Activated B cell treated with CpG ODN at 0.5 μM for 24 hours (primary cell): ENCODE measurements at places on chromosomes 12 and 14. TPM values are rescaled to one million over a fixed set of nuclear protein-coding genes. Genes with fewer than 3 reads are reported as not detected.

The SLC25A21 gene
- total RNA-seq, result not detected in 2 replicates

The C1S gene
- total RNA-seq, result 0.71 and 1.6 TPM in 2 replicates

GRCh38 chr12:96063046-96063445 is 27.7 kb upstream of the LTA4H start:
- DNase-seq, result no peak

The ZDHHC22 gene
- total RNA-seq, result not detected in 2 replicates

The FOXN4 gene
- not detected in 2 replicates for total RNA-seq

DNA sequence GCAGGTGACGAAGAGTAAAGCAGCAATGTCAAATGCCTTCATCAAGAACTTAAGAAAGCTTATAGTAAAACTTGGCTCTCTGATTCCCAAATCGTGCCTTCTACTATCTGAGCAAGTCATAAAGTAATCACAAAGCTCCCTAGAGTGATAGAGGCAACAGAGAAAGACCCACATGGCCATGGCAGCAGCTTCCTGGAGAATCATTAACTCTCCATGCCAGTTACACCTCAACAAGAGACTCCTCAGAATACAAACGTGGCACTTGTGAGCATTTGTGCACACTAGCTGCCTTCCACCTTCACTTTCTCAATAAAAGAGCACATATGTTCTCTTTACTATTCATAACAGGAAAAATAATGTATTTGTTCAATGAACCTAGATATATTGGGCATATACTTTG is 48.0 kb downstream of the PLCZ1 start:
- no peak for DNase-seq

GRCh38 chr14:90137807-90138206 is 76.0 kb downstream of the KCNK13 start:
- no peak for DNase-seq

- DNase-seq, result no peak
Measured at GRCh38 chr12:76031081-76031413, 529 bp downstream of the PHLDA1 start.

The KLRC3 gene
- total RNA-seq, result not detected in 2 replicates

DNA sequence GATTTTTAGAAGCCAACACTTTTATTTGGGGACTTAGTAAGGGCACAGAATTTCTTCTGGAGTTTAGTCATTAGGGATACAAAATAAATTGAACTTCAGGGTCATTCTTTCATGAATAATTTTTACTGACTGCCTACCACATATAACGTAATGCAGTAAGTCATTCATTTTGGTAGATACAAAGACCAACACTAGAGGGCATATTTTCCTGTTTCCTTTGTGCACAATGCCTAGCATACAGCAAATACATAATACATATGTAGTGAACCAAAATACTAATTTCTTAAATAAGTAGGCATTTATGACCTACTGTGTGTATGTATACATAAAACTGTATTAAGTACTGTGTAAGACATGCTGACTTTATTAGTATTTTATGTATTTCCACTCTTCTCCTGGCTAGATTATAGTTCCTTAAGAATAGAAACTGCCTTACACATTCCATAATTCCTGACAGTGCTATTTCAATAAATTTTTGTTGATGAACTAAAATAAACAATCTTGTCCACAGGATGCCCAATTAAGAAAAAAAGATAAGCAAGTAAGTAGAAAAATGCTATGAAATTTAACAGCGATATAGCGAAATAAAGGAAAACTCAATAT is 47.9 kb downstream of the PPP1R12A start:
- DNase-seq, result no peak

GRCh38 chr12:106274575-106275121 is 26.8 kb upstream of the CKAP4 start:
- no peak for DNase-seq

GRCh38 chr12:101173197-101173749 is 36.8 kb downstream of the SLC5A8 start:
- DNase-seq, result no peak

GRCh38 chr14:52351233-52352060 is 37.3 kb downstream of the PTGER2 start:
- no peak for DNase-seq

The SLC17A8 gene
- total RNA-seq, result not detected in 2 replicates

- DNase-seq, result no peak
Measured at GRCh38 chr12:12901158-12901791, 9.9 kb downstream of the GPRC5A start.

The RILPL2 gene
- total RNA-seq, result 11.2 and 12.2 TPM in 2 replicates

The POTEM gene
- total RNA-seq, result 0.16 TPM in 1 of 2 replicates, not detected in the other

- DNase-seq, result no peak
Measured at GRCh38 chr14:57732463-57733285, 133.2 kb downstream of the SLC35F4 start.

The TRPV4 gene
- not detected in 2 replicates for total RNA-seq

The ALDH2 gene
- total RNA-seq, result 36.0 and 37.4 TPM in 2 replicates

DNA sequence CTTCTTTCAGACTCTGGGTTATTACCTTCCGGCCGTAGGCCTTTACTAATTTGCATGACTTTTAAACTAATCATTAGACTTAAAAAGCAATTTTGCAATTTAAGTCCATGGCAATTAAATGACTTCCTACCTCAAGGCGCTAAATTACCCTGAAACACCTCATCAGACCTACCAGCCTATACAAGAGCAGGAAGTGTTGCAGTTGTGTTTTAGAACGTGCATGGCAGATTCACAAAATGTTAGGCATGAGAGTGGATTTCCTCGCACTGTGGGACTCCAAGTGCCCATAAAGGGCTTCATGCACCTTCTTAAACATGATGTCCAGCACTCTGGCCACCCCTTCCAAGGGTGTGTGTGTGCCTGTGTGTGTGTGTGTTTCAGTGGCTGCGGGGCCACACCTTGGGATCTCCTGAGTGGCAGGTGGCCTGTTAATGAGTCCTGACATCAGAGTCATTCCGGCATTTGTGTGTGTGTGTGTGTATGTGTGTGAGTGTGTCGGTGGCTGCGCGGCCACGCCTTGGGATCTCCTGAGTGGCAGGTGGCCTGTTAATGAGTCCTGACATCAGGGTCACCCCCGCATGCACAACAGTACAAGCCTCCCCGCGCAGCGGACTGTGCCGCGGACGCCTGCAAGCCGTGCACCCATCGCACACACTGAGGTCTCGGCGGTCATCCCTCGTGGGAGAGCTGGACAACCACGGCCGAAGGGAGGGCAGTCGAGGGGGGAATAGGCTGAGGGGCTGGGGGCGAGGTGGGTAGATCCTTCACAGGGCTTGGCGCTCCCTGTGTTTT is 900 bp downstream of the C2CD5 start:
- DNase-seq, result peak; percentile 49

The SMCO2 gene
- not detected in 2 replicates for total RNA-seq

GRCh38 chr12:107091989-107092641 is 1.2 kb downstream of the CRY1 start:
- no peak for DNase-seq

- no peak for DNase-seq
Measured at GRCh38 chr12:23950210-23950774, 822 bp upstream of the SOX5 start.

DNA sequence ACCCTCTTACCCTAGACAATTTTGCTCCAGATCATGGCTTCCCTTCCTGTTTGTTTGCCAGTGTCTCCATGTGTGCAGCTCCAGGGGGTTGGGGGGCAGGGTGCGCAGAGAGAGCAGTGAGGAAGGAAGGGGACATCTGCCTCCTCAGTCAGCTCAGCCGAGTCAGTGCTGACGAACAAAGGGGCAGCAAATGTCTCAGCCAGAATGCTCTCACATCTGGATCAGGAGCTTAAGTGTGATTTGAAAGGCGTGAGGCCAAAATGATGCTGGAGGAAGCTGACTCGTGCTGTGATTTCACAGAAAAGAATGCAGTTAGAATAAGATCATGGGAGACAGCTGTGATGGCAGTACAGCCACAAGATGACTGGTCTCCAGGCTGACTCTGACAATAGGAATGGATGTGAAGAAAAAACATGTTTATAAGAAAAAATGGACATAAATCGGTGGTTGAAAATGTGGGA is 27.1 kb upstream of the CDK17 start:
- DNase-seq, result no peak

DNA sequence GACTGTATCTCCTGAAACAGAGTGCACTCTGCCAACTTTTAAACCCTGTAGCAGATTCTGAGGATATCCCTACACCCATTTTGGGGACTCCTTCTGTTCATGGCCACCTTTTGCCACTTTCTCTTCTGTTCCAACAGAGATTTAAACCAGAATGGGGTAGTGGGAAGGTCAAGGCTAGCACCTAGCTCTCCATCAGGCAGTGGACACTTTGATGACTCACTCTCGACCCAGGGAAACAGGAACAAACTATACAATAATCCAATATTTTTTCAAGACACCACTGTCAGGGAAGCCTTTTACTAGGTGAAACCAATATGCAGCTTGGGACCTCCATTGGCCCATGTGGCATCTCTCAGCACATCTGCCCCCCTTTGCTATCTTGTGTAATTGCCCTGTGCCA is 103.6 kb downstream of the DAAM1 start:
- no peak for DNase-seq

GRCh38 chr14:96297000-96297399 is 41.0 kb downstream of the BDKRB1 start:
- DNase-seq, result no peak

DNA sequence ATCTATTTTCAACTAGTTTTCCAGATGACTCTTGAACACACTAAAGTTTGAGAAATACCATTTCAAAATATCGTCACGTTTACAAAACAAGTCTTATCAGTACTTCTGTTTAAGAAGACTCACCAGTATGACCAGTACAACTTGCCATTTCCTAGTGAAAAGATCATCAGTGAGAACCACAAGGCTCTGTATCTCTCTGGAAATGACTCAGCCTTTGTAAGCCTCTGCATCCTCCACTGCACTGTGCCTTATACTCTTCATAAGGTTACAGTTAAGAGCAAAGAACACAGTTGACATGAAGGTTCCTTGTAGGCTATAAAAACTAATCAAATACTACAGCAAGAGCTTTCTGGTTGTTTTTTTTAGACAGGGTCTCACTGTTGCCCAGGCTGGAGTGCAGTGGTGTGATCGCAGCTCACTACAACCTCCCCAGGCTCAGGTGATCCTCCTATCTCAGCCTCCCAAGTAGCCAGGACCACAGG is 5.7 kb upstream of the VTI1B start:
- no peak for DNase-seq

GRCh38 chr14:68656452-68656851 is 136.4 kb downstream of the ZFP36L1 start:
- no peak for DNase-seq

- DNase-seq, result no peak
Measured at GRCh38 chr14:50717811-50718210, 49.7 kb upstream of the SAV1 start.

DNA sequence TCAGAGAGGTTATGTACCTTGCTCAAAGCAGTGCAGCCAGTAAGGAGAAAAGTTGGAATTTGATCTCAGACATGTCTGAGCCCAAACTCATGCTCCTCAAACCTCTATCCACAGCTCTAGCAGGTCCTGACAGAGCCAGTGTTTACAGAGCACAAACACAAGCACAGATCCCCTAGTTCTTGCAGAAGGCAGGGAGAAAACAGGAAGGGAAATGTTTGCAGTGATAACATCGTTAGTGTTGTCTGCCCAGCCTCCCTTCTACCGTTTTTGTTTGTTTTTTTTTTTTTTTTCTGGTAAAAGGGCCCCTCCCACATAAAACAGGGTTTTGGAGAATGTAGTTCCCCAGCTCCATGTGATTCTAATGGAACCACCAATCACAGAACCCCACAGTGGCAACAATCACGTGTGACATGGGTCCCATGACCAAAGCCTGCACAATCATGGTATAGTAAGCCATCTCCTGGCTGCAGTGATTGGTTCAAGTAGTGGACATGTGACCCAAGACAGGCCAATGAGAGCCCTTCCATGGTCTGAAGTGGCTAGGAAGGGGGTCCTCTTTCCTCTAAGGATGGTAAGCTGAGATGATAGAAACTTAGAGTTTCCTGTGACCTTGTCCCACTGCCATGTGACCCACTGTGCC is 513.4 kb downstream of the MED13L start:
- no peak for DNase-seq

DNA sequence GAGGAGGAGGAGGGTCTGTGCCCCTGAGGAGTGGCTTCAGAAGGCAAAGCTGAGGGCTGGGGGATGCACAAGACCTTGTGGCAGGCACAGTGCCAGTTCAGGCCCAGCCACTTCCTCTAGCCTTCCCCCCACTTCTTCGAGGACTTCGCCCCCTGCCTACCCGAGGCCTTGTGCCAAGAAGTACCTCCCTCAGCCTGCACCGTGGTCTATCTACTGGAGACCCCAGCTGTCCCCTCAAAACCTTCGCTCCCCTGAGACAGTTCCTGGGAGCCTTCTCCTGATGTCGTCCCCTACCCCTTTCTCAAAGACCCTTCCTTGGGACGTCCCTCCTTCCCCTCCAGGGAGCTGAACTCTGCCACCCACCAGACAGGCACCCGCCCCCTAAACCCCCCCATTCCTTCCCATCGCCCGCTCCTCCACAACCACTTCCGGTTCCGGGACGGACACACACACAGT is 604 bp downstream of the ZNF384 start:
- DNase-seq, result no peak
